ENCODE measurements at places on chromosomes 2 and 18.

- no peak for DNase-seq
Observed at GRCh38 chr2:127050803-127051115, 56.2 kb downstream of the BIN1 start.

- no peak for DNase-seq
Observed at GRCh38 chr2:9200633-9201015, 6.0 kb upstream of the ASAP2 start.

- DNase-seq = no peak
Observed at GRCh38 chr2:126650994-126651393, 5.0 kb upstream of the GYPC start.

- DNase-seq = no peak
Observed at GRCh38 chr18:48003426-48004349, 73.2 kb upstream of the SMAD2 start.

- no peak for DNase-seq
Observed at GRCh38 chr2:30252723-30253701, 21.7 kb downstream of the LBH start.

- DNase-seq = no peak
Observed at GRCh38 chr2:122480501-122481243, 725.2 kb downstream of the TSN start.

DNA sequence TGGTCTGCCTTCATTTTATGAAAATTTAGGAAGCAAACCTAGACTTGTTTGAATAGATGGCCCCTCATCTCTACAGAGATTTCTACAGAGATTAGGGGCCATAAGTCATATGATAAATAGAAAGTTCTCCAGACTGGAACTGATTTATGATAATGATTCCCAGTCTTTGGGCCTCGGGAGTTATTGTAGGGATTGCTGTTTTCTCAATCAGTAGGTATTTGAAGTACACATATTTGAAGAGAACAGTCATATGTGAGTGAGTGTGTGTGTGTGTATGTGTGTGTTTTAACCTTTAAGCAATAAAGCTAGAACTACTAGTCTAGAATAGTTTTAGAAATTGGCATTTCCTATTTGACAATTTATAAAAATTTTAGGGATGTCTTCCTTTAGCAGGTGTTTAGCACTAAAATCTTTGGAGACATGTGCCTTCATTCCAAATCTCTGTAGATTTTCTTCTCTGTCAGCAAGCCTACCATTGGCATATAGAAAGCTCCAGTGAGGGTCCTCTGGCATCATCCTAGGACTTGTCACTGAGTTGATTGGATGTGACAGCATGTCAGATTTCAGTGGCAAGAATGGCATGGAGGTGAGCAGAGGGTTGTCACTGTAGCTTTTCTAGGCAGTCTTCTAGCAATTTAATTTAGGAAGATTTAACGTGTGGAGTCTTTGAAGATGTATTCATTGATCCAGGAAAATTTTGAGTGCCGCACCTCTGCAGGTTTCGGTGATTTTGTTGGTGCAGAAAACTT lies 71.2 kb downstream of the MYO1B start:
- DNase-seq = no peak

GRCh38 chr2:233081232-233081730 lies 21.1 kb downstream of the INPP5D start:
- peak; percentile 51 for DNase-seq

DNA sequence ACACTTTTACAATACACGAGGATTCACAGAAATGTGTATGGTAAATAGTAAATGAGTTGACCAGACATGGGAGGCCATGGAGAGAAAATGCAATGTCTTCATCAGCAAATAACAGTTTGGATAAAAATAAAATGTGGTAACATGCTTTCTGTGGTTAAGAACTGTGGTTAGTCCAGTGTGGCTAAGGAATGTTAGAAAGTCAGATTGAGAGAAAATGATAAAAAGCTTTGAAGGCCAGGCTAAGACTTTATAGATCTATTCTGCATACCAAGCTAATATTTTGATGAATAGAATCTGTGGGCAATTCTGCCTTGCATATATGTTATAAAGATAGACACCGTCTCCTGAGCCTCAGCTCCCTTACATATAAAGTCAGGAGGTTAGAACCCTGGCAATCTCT lies 215.9 kb downstream of the SOX11 start:
- DNase-seq = no peak

GRCh38 chr2:128777196-128778035 lies 458.7 kb upstream of the HS6ST1 start:
- no peak for DNase-seq

DNA sequence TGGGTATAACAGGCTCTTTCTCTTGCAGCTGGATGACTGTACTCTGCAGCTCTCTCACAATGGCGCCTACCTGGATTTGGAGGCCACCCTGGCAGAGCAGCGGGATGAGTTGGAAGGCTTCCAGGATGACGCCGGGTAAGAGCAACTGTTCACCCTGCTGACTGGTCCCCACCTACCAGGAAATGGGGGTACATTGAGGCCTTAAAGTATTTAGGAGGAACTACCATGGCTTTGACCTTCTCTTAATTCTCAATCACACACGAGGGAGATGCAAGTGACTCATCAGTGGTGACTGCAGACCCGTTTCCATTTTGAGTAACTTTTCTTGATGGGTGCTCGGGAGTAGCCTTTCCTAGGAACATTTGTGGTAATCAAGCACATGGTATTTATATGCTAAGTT lies 58.0 kb downstream of the FHOD3 start:
- no peak for DNase-seq

DNA sequence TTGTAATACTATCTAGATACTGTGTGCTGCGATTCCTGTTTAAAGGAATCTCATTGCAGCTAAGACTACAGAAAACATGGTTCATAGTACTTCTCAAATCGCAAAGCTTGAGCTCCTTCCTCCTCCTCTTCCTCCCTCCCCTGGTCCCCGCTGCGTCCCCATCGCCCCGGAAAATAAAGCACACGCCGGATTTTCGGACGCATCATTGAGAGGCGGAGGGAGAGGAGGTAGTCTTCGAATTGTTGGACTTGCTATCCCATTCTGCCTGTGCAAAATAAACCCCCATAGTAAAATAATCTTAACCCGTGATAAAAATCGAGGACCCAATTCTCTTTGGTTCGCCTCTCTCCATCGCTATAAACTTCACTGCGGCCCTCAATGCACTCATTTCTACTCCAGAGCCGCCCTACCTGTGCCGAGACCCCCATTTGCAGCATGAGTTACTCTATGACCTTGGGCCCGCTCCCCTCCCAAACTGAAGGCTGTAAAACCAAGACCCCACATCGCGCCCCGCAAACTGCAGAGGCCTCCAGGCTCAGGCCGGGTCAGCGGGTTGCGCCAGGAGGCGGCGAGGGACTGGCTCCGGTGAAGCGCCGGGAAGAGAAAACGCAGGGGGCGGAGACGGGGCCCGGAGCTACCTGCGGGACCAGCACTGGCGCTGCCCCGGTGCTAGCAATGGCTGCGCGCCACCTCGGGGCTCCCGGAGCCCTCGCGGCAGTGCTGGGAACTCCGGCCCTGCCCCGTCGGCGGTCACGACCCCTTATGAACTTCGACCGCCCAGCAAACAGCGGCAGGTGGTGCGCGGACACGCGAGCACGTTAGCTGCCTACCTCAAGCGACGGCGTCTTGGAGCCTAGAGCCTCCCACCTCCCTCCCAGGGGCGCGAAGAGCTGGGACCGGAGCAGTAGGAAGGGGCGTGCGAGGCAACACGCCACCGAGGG lies 649 bp downstream of the ESCO1 start:
- no peak for DNase-seq

DNA sequence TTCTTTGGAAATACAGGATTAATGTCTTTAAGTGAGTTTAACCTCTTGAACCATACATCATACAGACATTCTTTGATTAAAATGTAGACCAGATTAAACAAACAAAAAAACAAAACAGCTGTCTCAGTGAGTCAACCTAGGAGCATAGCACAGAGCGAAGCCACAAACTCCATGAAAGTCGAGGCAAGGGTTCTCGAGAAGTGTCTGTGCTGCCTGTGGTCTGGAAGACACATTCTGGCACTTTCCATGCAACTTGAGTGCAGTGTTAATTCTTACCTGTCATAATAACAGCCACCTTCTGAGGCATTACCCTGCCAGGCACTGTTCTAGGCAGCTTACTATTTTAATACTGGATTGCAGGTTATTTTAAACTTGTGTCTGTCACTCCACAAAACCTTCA lies 435.5 kb upstream of the MMADHC start:
- no peak for DNase-seq

DNA sequence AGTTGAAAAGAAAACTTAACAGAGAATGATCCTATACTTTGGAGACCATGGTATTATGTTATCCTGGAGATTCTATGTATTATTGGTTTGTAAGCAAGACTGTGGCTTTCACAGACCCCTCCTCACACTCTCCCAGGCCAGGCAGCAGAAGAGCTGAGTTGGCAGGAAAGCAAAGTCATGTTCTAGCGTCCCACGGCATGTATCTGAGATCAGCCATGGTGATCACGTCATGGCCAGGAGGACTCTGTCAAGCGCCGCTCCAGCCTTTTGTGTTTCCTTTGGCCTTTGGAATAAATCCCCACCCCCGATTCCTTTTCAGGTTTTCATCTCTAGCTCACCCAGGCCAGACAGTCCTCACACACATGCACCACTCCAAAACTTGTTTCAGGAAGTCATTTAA lies 39.1 kb downstream of the LRRC30 start:
- no peak for DNase-seq

DNA sequence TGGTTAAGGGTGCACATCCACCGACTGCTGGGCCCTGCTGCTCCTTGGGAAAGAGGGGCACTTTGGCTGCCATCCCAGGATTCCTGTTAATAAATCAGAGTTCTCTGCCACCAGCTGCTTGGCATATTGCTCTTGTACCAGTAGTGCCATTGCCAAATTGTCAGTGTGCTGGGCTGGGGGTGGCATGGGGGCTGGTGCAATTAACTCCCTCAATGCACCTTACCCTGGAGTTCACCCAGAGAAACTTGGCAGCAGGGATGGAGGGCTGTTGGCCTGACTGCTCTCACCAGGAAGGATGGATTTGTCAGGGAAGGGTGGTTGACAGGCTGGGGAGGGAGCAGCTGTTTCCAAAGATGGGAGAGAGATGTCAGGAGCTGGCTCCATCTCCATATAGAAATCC lies 94.6 kb upstream of the SKOR2 start:
- DNase-seq = no peak

GRCh38 chr2:179139506-179139905 lies 89.6 kb upstream of the CCDC141 start:
- no peak for DNase-seq

GRCh38 chr2:138324068-138324771 lies 177.3 kb upstream of the SPOPL start:
- DNase-seq = no peak

- no peak for DNase-seq
Observed at GRCh38 chr2:114752425-114752824, 310.0 kb downstream of the DPP10 start.

GRCh38 chr18:9334329-9334972 lies at the start of gene TWSG1:
TSS of gene TWSG1 (plus strand) at chr18:9334773. CDS start at chr18:9337230, 2,457 bp downstream.
- DNase-seq = peak; percentile 90

- DNase-seq = no peak
Observed at GRCh38 chr2:180412219-180412618, 405.1 kb upstream of the CWC22 start.

DNA sequence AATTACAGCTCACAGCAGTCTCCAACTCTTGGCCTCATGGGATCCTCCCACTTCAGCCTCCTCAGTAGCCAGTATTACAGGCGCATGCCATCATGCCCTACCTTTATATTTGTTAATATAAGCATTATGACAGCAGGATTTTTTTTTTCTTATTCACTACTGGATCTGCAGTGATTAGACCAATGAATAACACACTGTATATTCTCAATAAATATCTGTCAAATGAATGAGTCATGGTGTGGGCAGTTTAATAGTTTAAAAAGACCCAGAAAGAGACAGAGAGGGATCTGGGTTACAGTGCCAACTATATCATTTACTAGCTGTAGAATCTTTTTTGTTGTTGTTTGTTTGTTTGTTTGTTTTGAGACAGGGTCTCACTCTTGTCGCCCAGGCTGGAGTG lies 62.4 kb upstream of the LTBP1 start:
- DNase-seq = no peak

GRCh38 chr18:37778417-37779165 lies 213.0 kb upstream of the CELF4 start:
- DNase-seq = no peak
